ENCODE measurements at places on chromosomes 2 and 18.
A peak's percentile ranks its signal among the peaks of the same experiment; 100 is the strongest.

- peak; percentile 76 for DNase-seq
Observed at GRCh38 chr18:77132369-77133050, at the start of gene MBP. Gene MBP, minus strand, starts transcription at chr18:77132783. Its CDS starts 27,522 bp downstream, at chr18:77105261.

GRCh38 chr18:40013001-40013609, 1941.9 kb upstream of the PIK3C3 start:
- no peak for DNase-seq

DNA sequence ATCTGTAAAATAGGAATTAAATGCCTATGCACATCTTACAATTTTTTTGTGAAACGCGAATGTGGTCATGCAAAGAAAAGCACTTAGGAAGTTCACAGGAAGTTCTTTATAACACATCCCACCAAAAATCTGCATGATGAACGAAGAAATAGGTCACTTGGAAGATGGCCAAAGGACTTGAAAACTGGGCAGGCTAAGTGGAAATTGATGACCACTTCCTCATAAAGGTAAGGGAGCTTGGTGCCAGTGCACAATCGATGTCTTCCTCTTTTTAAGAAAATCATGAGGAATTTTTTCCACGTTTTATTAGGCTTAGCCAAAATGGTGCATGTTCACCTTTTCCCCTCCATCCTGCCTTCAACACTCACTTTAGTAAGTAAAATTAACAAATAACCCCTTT, 8.2 kb upstream of the NT5C1B start:
- no peak for DNase-seq

- no peak for DNase-seq
Observed at GRCh38 chr18:45386041-45386655, 229.1 kb upstream of the SLC14A2 start.

DNA sequence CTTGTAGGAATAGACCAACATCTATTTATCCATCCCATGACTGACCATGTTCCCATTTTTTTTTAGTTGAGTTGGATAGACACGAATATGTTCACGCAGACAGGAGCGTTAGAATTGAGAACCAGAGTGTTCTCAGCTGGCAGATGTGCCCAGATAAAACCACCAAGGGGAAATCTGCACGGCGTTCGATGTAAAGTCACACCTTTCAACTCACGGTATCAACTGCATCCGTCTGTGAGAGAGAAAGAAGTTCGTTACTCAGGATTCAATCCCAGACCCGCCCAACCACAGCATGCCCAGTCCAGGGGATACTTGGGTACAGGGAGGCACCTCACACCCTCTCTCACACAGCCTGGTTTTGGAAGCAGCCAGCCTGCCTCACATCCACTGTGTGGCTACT, 26.1 kb downstream of the MAL start:
- no peak for DNase-seq

DNA sequence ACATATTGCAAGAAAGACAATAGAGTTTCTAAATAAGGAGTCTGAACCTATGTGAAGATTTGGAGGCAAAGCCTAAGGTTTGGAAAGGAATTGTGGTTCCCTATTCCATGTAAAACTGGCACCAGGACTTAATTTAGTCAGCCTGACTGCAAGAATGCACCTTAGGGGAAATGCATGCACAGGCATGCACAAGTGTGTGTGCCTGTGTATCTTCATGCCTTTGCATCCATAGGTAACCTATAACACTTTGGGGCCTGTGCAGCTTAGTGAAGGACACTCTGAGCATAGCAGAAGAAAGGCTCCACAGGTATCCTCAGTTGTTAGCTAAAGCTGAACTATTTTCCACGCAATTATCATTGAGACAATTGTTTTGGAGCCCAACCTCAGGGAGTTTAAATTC, 73.4 kb downstream of the RPRM start:
- DNase-seq = no peak

DNA sequence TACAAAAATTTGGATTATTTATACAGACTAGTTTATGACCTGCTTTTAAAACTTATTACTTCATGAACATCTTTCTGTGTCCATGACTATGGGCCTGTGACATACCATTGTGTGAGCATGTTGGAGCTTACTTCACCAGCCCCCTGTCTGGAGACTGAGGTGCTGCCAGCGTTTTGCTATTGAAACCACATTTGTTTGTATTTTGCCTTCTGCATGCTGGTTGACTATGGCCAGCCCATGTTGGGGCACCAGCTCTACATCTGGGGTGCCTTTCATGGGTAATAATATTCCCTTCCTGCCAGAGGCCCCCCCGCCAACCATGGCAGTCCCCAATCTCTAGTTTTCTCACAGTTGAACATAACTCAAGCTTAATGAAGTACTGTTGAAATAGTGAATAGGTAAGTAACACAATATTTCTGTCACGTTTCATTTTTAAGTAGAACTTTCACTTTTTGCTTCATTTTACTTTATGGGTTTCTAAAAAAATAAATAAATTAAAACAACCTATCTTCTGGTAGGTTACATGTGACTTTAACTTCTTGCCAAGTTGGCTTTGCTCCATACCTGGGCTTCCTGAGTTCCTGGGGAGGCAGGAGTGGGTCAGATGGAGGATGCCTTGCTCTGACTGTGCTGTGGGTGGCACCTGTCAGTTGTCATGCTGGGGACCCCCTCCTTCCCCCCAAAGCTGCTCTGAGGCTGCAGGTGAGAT, 63.9 kb downstream of the DGKD start:
- DNase-seq = no peak

- DNase-seq = no peak
Observed at GRCh38 chr2:110747522-110748488, 15.4 kb downstream of the ACOXL start.

GRCh38 chr18:62388855-62389760, 64.0 kb downstream of the TNFRSF11A start:
- DNase-seq = no peak
